ENCODE measurements at places on chromosomes 4 and X. TPM values are rescaled to one million over a fixed set of nuclear protein-coding genes. Genes with fewer than 3 reads are reported as not detected.
A peak's percentile ranks its signal among the peaks of the same experiment; 100 is the strongest.

Gene RAB41
- polyA plus RNA-seq = not detected

GRCh38 chr4:110003401-110004187 is 90.9 kb downstream of the EGF start:
- DNase-seq = no peak

- no peak for DNase-seq
Measured at GRCh38 chr4:153447175-153447905, 18.8 kb upstream of the TMEM131L start.

Gene UCP1
- polyA plus RNA-seq = not detected

- no peak for DNase-seq
Measured at GRCh38 chr4:47704693-47705325, 133.1 kb downstream of the CORIN start.

- no peak for DNase-seq
Measured at GRCh38 chrX:21408307-21408706, 34.1 kb downstream of the CNKSR2 start.

GRCh38 chr4:121096629-121097028 is 24.3 kb upstream of the NDNF start:
- peak; percentile 9 for DNase-seq

Gene RASSF6
- polyA plus RNA-seq = not detected

Gene BMX
- polyA plus RNA-seq = not detected

- DNase-seq = no peak
Measured at GRCh38 chr4:64305565-64306254, 103.5 kb downstream of the TECRL start.

Gene KLB
- polyA plus RNA-seq = not detected

Gene S100G
- not detected for polyA plus RNA-seq

GRCh38 chrX:11105080-11105479 is 6.1 kb upstream of the HCCS start:
- no peak for DNase-seq

- DNase-seq = no peak
Measured at GRCh38 chrX:135981010-135981409, 4.2 kb upstream of the SLC9A6 start.

Gene TCEAL1
- polyA plus RNA-seq = 30.9 TPM

GRCh38 chr4:14035076-14035475 is 407.6 kb upstream of the BOD1L1 start:
- no peak for DNase-seq

Gene NUDT11
- polyA plus RNA-seq = 5.6 TPM

Gene FAT4
- polyA plus RNA-seq = 12.9 TPM

Gene CA5B
- polyA plus RNA-seq = 8.6 TPM

DNA sequence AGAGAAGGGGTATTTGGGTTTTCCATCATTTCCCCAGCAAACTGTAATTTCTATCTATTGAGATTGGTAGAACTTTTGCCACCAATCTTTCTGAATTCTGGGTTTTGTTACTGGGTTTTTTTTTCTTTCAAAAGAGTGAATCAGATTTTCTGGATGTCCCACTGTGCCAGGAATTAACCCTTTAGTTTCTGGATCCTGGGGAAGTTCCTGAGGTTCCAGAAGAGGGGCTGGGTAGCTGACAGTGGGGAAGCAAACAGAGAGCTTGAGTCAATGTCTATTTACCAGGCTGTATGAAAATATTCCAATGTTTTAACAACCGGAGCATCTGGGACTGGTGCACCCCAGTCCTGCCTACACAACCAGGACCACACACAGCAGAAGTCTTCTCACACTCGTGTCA is 25.8 kb upstream of the SOD3 start:
- DNase-seq = no peak

GRCh38 chr4:123257591-123257990 is 139.0 kb upstream of the SPRY1 start:
- no peak for DNase-seq

Gene HSFX1
- 0.12 TPM for polyA plus RNA-seq

Gene LNX1
- 0.09 TPM for polyA plus RNA-seq

DNA sequence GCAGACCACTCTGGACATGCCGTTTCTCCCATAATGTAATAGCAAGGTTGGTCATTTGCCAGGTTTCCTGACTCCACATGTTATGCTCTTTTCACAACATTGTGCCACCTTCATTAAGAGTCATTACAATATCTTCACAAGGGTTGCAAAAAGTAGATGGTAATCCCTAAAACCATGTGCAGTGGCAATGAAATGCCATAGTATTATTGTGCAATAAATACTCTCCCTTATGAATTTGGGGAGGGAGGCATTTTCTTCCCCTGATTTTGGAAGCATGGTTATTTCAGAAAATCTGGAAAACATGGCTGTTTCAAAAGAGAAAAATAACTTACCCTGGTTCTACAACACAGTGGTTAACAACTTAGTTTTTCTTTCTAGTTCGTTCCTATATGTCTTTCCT is 75.1 kb downstream of the BLTP1 start:
- DNase-seq = no peak

DNA sequence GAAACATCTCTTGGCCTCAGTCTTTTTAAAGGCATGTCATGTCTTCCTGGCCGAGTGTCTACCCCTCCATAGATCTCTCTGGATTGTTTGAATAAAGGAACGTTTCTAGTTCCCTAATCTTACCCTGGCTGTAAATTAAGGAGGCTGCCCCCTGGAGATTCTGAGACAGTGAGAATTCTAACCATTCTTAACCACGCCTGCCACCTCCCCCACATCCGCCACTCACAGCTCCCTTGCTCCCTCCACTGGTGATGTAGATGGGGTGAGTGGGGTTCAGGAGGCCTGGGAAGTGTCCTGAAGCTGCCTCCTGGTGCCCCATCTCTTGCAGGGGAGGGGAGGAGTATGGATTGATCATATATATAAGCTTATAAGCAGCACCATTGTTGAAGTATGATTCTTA is 48.0 kb upstream of the TRIM2 start:
- DNase-seq = no peak

Gene TAF1
- polyA plus RNA-seq = 11.1 TPM

- no peak for DNase-seq
Measured at GRCh38 chr4:151882072-151882803, 121.4 kb upstream of the GATB start.

Gene NEUROG2
- not detected for polyA plus RNA-seq

DNA sequence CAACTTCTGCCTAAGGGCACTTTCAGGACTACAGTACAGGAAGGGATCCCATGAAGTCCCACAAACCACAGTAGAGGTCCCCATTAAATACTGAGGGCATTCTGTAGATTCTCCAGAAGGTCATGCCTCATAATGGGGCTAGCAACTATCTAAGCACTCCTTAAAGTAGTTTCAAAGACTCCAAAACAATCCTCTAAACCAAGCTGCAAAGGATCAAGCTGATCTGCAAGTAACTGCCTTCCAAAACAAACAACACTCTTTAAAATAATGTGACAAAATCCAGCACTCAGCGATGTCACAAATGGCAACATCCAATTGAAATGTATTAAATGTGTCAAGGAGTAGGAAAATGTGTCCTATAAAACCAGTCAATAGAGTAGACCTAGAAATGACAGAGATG is 118.7 kb downstream of the FRYL start:
- no peak for DNase-seq

Gene TMPRSS11E
- polyA plus RNA-seq = not detected

DNA sequence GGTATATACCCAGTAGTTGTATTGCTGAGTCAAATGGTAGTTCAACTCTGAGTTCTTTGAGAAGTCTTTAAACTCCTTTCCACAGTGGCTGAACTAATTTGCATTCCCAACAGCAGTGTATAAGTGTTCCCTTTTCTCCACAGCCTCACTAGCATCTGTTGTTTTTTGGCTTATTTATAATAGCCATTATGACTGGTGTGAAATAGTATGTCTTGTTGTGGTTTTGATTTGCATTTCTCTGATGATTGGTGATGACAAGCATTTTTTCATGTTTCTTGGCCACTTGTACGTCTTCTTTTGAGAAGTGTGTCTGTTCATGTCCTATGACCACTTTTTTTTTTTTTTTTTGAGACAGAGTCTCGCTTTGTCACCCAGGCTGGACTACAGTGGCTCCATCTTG is 30.5 kb downstream of the GPR50 start:
- no peak for DNase-seq

- DNase-seq = no peak
Measured at GRCh38 chrX:55279832-55280231, 15.1 kb upstream of the PAGE3 start.

Data from BJ (cell line).